ENCODE measurements at places on chromosomes 5 and 9.

GRCh38 chr5:59598547-59598874 is 295.0 kb downstream of the PDE4D start:
- peak; percentile 9 for DNase-seq

GRCh38 chr9:110077925-110078324 is 130.0 kb downstream of the C9orf152 start:
- DNase-seq: no peak

DNA sequence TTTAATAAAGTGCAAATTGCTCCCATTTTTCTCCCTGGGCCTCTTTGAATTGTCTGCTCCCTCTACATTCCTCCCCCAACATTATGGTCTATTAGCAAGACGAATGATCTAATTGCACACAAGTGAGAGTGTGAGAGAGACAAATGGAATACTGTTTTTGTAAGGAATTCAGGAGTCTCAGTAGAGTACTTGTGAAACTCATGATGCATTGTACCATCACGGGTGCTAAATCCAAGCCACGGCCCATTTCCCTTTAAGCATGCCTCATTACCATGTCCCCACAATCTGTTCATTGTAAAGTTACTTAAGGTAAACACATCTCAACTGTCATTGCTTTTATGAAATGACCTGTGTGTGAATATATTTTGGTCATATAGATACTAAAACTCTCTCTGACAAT is 62.8 kb downstream of the CD180 start:
- no peak for DNase-seq

GRCh38 chr9:82273121-82273520 is 284.5 kb downstream of the SPATA31D1 start:
- no peak for DNase-seq

Measured in transverse colon (tissue), 4 donors.